Foreskin keratinocyte (primary cell): ENCODE measurements at places on chromosomes 11 and 22.

- no peak for DNase-seq
Measured at GRCh38 chr11:30120045-30120589, 103.3 kb upstream of the KCNA4 start.

DNA sequence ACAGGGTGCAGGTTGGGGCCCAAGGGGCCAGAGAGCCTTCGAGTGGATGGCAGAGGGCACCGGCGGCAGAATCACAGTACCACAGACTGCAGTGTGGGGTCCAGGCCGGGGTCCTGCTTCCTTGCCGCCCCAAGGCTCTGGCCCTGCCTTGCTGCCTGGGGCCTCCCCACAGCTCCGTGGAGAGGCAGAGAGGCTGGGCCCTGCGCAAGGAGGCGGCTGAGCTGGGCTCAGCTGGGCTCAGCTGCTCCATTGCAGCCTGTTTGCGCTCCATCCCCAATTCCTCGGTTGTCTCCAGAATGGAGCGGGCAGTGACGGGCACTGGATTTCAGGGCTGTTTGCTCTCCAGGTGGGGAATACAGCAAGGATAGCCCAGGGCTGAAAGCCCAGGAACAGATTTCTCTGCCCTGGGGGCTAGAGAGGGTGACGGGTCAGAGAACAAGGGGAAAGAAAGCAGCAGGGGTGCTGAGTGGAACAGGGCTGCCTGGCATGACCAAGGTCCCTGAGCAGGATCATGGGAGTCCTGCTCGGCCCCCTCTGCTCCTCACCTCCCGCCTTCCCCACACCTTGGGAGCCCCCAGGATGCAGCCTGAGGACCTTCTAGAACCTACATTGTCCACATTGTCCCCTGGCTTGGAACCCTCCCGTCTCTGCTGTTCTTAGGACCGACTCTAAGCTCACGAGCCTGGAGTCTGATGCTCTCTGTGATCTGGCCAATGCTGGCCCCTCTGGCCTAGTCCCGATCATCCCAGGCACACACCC, 18.9 kb downstream of the MRGPRG start:
- no peak for DNase-seq

DNA sequence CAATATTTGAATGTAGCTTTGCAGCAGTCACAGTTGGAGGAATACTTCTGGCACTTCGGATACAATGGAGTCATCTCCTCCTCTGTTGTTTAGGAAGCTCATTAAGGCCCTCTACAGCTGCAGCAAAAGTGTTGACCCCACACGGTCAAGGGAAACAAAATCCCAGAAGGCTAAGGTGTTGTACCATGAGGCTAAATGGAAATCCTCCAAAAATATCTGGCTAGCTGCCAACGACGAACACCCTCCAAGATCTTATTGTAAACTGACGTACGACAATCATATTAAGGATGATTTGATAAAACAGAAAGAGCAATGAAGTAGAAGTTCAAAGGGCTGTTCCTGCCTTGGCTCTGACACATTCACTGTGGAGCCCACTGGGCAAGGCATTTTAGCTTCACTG, 4.0 kb downstream of the POGLUT3 start:
- DNase-seq = no peak

- DNase-seq = peak; percentile 72
Measured at GRCh38 chr11:63998558-63999348, 12.5 kb downstream of the OTUB1 start.

DNA sequence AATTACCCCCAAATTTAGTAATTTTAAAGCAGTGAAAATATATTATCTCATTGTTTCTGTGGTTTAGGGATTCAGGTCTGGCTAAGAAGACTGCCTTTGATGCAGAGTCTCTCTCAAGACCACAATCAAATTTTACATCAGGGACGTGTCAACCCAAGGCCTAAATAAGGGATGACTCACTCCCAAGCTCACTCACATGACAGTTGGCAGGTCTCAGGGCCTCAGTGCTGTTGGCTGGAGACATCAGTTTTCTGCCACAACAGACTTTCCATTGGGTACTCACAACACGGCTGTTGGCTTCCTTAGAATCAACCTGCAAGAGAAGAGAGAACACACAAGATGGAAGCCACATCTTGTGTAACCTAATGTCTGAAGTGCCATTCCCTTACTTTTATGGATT, 377.3 kb downstream of the FAM181B start:
- no peak for DNase-seq

DNA sequence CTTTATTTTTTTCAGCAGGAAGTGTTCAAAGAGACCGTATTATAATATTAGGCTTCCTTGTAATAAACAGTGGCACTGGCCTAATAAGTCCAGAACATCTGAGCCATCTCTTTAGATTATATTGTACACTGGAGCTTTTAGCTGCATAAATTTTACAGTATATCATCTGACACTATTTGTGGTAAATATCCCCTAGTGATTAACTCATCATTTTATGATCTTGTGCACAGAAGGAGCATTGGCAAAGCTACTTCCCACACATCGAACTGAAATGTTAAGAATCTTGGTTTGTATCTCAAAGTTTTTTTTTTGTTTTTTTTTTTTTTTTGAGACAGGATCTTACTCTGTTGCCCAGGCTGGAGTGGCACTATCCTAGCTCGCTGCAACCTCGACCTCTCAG, 162.7 kb downstream of the HIPK3 start:
- DNase-seq = no peak
